ENCODE measurements at places on chromosomes 5 and 9.

- DNase-seq, result no peak
Observed at GRCh38 chr5:148398698-148399121, 15.0 kb downstream of the FBXO38 start.

DNA sequence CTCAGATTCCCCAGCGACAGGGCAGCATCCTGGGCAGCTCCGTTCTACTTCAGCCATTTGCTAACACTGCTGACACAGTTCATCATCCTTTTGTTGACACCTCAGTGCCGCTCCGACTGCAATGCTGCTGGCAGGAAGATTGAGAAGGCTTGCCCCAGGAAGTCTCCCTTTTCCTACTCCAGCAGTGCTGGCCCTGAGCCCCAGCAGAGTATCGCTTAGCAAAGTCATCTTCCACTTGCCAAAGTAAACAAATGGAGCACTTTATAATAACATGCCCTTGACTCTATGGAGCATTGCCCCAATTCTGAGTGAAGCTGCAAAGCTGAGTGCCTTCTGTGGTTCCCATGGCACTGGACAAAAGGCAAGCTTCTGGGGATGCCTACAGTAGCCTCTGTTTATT is 32.2 kb downstream of the PRLR start:
- DNase-seq, result no peak

DNA sequence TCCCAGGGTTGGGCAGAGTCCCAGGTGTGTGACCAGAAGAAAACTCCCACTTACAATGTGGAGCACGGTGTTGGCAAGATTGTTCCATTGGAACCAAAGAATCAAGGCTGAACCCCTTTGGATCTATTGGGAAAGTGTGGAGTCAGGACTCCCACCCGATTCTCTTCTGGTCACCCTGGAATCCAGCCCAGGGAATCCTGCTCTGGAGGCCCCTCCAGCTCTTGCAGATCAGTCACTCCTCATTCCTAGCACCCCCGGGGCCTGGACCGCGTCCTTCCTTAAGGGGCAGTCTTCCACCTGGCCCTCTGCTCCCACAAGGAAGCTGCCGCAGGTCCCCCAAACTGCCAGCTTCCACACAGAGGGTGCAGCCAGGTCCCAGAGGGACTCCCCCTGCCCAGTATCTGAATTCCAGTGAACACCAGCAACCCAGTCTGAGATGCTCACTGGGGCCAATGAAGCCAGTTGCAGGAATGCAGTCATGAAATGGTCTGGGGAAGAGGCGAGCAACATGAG is 170.1 kb downstream of the GADD45G start:
- DNase-seq, result no peak

DNA sequence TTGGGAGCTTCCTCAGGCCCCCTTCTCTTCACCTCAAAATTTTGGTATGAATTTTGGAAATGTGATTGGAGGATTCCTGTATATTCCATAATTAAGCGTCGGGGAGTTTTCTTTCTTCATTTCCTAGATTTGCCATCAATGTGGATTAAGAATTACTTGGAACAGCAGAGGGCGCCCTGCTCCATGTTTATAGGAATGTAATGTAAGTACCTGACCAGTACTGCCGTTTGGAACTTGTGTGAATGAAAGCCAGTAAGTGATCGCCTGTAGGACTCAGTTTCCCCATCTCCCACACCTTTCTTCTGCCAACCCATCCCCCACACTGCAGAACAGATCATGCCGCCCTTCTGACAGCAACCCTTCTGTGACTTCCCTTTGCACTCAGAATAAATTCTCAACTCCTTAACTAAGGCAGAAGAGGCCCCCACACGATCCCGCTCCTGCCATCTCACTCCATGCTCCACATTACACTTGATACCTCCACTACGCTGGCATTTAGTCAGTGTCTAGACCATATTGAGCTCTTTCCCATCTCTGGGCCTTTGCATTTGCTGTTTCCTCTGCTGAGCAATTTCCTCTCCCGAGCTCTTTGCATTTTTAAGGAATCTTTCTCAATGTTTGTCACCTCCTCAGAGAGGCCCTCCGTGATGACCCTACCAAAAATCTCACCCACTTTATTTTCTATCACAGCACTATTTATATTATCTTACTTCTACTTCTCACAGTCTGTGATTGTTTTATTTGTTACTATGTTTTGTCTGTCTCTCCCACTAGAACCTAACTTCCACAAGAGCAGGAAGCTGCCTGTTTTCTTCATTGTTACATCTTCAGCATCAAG is 79.5 kb upstream of the HTR4 start:
- peak; percentile 49 for DNase-seq

- DNase-seq, result peak; percentile 94
Observed at GRCh38 chr9:127244609-127245601, 19.7 kb upstream of the GARNL3 start.

GRCh38 chr5:78537821-78538220 is 110.8 kb downstream of the LHFPL2 start:
- DNase-seq, result no peak

- peak; percentile 63 for DNase-seq
Observed at GRCh38 chr5:72817076-72817481, 618 bp downstream of the TNPO1 start.

- DNase-seq, result no peak
Observed at GRCh38 chr5:20017021-20017420, 29.0 kb upstream of the CDH18 start.

GRCh38 chr9:130629443-130630070 is 34.8 kb upstream of the PRDM12 start:
- DNase-seq, result no peak

DNA sequence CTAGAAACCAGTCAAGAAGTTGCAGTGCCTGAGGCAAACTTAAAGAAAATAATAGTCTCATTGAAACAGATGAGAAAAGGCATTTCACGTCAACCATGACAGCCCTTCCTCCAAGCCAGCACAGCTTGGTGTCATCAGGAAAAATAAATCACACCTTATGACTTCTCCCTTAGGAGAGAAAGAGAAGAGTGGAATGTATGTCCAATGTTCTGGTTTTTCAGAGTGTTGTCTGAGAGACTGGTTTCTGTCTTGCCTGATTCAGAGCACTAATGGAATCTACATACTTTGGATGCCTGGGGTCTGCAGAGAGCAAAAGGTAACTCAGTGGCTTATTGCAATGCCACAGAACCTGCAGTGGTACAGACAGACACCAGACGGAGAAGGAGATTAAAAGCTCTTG is 105.5 kb upstream of the PDE4D start:
- DNase-seq, result no peak

DNA sequence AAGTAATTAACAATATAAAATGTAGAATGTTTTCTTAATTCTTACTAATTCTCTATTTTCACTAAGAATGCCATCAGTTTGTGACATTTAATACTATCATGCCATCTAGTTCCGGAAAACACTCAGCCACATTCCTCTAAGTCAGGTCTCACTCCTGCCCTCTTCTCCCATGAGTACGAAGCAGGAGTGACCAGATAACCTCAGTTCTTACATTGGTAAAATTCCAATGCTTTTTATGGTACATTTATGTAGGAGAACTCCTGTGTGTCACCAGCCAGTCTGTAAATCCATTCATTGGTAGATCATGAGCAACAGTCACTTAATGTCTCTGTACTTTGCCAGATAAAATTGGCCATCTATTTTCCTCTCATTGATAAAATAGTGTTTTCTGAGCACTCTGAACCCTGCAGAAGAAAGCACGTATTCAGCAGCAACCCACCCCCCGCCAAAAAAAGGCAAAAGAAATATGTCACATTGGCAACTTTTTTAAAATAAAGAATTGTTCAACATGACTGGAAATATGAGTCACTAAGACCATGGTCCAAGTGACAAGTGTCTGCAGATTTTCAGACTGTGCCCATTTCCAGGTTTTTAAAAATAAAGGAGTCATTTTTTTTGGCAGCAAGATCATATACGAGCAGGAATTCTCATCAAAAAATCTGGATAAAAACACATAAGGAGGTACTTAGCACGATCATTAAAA is 11.8 kb downstream of the GLIS3 start:
- no peak for DNase-seq

DNA sequence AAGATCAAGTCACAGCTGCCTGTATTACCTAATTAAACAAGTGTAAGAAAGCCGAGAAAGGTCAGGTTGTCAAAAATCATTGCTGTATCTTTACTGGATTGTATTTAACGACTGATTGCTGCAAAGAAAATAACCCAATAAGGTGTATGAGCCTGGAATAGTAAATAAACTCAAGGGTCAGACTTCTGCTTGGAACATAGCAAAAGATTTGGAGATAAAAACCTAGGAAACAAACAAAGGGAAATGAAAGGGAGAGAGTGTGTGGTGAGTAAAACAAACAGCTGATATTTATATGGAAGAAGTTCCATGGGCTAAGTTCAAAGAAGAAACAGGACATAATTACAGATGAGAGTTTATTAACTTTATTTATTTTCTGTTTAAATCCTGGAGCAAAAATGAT is 354.0 kb downstream of the TLR4 start:
- no peak for DNase-seq

- no peak for DNase-seq
Observed at GRCh38 chr5:31963358-31964006, 210.6 kb downstream of the GOLPH3 start.

DNA sequence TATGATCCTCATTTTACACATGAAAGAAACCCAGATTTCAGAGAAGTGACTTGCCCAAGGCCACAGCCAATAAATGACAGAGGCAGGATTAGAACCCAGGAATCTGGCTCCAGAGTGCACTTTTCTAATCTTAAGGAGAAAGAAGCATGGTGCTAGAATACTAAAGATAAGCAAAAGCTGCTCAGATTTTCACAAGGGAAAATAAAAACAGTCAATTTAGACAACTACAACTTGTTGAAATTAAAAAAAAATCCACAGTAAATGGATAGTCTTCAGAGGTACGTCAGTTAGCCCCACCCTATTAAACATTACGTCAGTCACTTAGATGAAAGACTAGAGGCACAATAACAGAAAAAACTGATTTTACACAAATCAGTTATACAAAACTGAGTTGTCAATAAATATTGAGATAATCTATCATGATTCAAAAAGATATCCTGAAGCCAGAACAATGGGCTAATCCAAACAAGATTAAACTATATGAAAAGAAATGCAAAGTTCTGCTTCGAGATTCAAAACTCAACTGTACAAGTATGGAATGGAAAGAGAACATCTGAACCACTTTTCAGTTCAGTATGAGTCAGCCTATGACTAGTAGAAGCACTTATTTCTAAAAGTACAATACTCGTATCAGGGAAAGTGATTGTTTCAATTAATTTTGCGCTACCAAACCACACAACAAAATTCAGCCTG is 9.3 kb downstream of the TMEM245 start:
- no peak for DNase-seq

- no peak for DNase-seq
Observed at GRCh38 chr5:36705055-36705454, 98.6 kb downstream of the SLC1A3 start.

- DNase-seq, result no peak
Observed at GRCh38 chr5:17808566-17808965, 174.3 kb downstream of the TAF11L14 start.

- no peak for DNase-seq
Observed at GRCh38 chr9:126459126-126459525, 132.5 kb downstream of the MVB12B start.

- DNase-seq, result no peak
Observed at GRCh38 chr9:7533376-7534090, 266.0 kb downstream of the DMAC1 start.

DNA sequence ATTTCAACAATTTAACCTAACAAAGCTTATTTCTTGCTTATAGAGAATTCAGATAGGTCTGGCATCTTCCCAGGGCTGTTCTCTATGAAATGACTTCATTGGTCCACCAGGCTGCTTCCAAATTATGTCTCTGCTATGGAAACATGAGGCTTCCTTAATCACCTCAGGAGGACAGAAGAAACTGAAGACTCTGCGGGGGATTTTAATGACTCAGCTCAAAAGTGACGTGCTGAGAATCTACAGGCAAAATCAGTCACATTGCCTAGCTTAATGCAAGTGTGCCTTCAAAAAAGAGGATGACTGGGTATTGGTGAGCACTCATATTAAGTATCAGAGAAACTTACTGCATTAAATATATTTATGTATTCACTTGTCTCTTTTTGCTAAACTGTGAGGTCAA is 315.5 kb upstream of the RGMB start:
- no peak for DNase-seq

GRCh38 chr5:16037121-16037845 is 142.3 kb downstream of the MARCHF11 start:
- DNase-seq, result no peak

DNA sequence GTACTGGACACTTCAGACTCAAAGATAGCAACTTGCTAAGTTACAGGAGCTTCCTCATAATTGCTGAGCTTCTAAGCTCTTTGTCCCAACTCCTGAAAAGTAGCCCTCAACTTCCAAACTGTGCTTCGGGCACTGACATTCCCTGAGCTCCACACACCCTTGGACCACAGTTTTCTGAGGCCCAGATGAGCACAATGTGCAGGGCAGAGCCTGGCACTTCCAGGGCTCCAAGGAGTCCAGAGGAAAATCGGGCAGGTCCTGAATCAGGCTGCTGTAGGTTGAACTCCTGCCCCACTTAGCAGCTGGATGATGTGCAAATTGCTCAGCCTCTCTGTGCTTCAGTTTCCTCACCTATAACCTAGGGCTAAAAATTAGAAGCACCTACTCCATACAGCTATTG is 54.6 kb upstream of the KCNIP1 start:
- no peak for DNase-seq

DNA sequence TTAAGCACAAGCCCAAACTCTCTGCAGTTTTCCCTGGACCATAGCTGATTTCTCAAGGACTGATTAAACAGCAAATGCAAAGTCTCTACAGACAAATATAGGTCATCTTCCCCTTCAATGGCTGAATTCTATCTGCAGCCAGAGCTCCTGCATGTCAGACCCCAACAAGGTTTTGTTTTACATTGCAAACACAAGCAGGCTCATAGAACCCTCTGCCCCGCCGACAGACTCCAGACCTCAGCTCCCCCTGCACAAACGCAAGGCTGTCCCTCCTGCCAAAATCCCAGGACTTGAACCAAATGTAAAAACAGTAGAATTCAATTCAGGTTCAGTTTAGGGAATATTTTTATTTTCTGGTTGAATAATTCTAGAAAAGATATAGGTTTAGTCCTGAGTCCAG is 526.7 kb upstream of the TRPC7 start:
- no peak for DNase-seq

DNA sequence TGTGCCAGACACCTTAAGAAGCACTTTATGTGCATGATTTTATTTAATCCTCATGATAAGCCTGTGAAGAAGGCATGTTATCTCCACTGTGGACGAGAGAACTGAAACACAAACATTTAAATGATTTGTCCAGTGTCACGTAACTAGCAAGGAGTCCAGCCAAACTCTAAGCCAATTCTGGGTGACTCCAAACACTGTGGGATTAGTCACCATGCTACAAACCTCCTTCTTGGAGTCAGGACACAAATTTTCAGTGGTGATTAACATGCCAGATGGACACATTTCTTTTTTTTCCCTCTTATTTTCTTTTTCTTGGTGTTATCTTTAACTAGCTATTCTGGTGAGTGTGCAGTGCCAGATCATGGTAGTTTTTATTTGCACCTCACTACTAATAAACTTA is 316.8 kb downstream of the NDUFS4 start:
- DNase-seq, result no peak

- no peak for DNase-seq
Observed at GRCh38 chr9:129408535-129409215, 212.2 kb downstream of the C9orf50 start.
